NCI-H1092 treated with DMSO at 0.1 percent for 48 hours (cell line): ENCODE measurements at places on chromosomes 2 and 18.
A peak's percentile ranks its signal among the peaks of the same experiment; 100 is the strongest.

GRCh38 chr2:98277162-98277859 lies 68.9 kb upstream of the CNGA3 start:
- no peak for DNase-seq

GRCh38 chr2:37893327-37893726 lies 31.8 kb upstream of the RMDN2 start:
- DNase-seq, result no peak

- no peak for DNase-seq
Observed at GRCh38 chr2:206936843-206937230, 2.5 kb upstream of the CPO start.

DNA sequence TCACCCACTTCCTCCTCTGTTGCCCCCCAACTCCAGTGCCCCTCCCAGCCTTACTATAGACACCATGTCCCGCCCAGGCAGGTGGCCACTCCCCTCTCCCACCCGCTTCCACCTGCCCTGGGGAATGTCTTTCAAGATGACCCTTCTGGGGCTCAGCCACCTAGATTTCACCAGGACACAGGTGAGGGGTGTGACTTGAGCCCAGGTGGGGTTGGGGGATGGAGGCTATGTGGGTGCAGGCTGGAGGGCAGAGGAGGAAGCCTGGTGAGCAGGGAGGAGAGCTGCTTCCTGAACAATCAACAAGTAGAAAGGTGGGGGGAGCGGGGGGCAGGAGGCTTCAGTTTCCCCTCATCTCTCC lies 8.7 kb downstream of the ADRA2B start:
- no peak for DNase-seq

DNA sequence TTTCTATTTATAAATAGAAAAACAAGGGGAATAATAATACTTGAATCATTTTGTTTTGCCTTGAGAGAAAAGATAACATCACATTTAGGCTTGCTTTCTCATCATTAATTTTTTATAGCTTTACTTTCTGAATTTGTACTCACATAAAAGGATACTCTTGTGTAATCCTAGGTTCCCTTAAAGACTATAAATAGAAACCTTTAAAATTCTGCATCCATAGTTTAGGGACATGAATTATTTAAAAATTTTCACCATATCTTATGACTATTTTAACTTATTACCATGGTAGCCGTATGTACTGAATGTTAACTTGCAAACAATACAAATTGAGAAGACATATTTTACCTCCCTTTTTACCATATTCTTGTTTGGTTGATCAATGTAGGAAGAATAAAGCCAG lies 143.5 kb upstream of the CWC22 start:
- DNase-seq, result no peak

DNA sequence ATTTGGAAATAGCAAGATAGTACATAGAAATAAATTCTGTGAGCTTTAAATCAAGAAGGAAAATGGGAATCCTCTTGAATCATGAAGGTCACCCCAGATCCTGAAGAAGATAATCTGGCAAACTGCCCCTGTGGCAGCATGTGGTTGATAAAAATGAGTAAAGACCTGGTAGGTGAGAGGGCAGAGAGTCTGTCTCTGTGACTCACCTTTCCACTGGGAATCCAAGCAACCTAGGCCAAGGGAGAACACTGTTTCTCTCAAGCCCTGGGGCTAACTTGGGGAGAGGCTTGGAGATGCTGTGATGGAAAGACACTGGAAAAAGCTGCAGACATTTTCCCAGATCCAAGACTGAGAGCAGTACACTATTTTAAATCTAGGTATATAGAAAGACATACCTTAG lies 185.8 kb upstream of the CNTNAP5 start:
- no peak for DNase-seq

- DNase-seq, result peak; percentile 58
Observed at GRCh38 chr18:6374340-6374739, 40.4 kb downstream of the L3MBTL4 start.

DNA sequence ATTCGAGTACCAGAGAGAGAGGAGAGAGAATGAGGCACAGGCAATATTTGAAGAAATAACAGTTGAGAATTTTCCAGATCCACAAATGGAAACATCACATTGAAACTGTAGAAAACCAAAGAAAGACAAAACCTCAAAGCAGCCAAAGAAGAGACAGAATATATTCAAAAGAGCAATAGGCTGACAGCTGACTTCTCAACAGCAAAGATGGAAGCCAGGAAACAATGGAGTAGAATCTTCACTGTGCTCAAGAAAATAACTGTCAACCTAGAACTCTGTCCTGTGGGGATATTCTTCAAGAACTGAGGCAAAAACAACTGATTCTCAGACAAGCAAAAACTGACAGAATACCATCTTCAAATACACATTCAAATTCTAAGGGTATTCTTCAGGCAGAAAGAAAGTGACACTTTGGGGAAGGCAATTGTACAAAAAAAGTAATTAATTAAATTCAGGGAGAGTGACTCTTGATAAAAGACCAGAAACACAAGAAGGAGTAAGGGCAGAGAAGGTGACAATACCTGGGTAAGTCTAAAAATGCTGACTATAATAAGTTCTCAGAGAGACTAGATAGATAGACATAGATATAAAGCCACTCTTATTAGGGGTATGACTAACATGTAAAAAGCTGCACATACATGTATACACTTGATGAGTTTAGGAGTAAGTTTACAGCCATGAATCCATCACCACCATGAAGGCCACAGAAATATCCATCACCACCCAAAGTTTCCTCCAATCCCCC lies 25.6 kb downstream of the ANKMY1 start:
- DNase-seq, result no peak

GRCh38 chr2:128552806-128553551 lies 234.3 kb upstream of the HS6ST1 start:
- no peak for DNase-seq

DNA sequence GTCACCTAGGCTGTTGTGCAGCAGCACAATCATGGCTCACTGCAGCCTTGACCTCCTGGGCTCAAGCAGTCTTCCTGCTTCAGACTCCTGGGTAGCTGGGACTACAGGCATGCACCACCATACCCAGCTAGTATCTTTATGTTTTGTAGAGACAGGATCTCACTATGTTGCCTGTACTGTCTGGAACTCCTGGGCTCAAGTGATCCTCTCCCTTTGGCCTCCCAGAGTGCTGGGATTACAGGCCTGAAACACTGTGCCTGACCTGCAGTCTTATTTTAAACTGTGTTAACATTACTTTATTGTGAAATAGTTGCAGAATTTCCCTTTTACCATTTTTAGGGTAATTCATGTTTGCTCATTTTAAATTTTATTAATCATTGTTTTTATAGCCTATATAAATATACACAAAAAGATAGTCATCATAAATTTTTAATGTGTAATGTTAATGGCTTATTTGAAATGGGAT lies 24.6 kb downstream of the EML4 start:
- DNase-seq, result no peak

DNA sequence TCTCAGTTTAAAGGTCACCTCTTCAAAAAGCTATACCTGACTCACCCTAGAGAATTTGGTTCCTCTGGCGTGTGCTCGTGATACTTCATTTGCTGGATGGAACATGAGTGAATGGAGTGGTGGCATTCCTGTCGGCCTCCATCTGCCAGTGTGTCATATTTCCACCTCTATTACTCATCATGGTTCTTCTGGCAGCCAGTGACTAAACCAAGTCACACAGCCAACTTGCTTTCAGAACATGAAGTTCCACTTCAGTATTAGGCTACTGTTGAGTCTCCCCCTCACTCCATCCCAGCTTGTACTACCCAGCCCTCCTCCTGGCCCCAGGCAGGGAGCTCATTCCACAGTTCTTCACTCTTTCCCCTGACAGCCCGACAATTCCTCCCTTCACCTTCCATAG lies 169.8 kb downstream of the MREG start:
- DNase-seq, result no peak

GRCh38 chr18:12637901-12638643 lies 19.8 kb downstream of the SPIRE1 start:
- DNase-seq, result no peak

GRCh38 chr2:39156846-39157245 lies 36.0 kb upstream of the SOS1 start:
- no peak for DNase-seq

GRCh38 chr2:40158781-40159180 lies 293.1 kb downstream of the SLC8A1 start:
- DNase-seq, result no peak

GRCh38 chr2:38600242-38600891 lies 2.4 kb downstream of the HNRNPLL start:
- DNase-seq, result no peak

- DNase-seq, result no peak
Observed at GRCh38 chr2:67455219-67456142, 58.3 kb downstream of the ETAA1 start.

GRCh38 chr2:135825550-135826176 lies 11.3 kb downstream of the LCT start:
- no peak for DNase-seq

DNA sequence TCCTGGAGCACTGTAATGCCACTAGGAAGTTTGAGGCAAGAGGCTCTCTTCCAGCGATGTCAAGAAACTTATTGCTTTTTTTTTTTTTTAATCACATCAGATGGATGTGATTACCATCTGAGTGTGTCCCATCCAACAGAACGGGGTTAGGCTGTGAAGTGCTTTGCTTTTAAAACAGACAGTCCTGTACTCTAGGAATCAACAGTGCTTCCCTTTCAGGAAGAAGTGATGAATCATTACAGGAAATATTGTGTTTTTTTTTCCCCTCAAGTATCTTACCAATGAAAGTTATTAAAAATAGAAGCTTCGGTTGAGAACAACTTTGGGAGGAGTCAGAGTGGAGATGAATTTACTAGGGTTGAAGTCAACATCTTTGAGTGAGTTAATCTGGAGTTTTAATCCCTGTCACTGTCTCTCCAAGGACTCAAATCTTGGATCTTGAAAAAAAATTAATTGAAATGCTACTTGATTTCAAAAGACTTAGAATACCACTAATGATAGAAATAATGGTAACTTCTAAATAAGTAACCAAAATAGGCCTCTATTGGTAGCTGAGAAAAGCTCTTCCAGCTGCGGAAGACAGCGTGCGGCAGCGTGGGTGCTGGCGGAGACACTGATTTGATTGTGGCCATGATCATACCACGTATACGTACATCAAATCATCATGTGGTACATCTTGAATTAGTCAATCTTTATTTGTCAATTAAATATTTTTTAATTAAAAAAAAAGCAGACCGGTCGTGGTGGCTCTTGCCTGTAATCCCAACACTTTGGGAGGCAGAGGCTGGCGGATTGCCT lies 45.5 kb downstream of the GATA6 start:
- DNase-seq, result no peak

GRCh38 chr2:219578811-219579613 lies 6.9 kb downstream of the INHA start:
- no peak for DNase-seq

DNA sequence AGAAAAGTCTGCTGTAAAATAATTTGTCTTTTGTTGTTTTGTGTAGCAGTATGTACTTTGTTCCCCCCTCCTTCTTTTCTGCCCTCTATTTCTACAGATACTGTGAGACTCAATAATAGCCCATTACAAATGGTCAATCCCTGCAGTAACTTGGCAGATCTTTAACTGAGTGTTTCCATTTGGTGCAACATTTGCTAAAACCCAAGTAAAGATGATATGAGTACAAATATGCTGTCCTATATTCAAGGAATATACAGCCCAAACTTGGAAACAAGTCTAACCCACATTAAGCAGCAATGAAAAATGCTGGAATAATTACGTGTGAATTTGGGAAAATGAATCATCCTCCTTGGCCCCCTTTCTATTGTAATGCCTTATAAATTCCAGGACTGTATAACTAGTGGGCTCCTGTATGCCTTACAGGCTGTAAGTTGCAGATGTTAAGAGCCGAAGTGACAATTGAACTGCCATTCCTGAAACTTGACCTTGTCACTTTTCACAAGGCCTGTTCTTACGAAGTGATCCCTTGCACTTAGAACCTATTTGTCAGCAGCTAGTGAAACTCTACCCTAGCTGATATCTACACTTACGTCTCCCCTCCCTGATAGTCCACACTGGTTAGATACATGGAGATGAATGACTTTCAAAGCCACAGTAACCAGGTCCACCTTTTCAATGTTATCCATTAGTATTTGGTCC lies 104.9 kb downstream of the IRS1 start:
- DNase-seq, result no peak

GRCh38 chr2:65382776-65383357 lies 49.5 kb downstream of the SPRED2 start:
- no peak for DNase-seq

GRCh38 chr2:223057569-223057968 lies 5.6 kb downstream of the KCNE4 start:
- peak; percentile 24 for DNase-seq

DNA sequence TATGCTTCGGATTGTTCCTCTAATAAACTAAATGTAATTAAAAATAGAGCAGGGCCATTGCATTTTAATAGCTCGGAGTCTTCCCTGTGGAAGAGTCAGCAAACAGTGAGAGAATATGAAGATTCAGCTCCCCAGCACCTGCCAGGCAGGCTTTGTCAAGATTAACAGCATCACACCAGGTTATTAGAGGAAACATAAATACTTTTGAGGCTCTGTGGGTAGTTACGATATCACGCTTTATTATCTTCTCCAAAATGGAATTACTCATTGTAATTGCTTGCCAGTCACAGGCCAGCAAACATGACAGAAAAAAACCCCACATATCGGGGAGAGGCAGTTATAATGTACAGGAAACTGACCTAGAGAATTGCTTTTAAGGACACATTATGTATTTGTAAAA lies 303.9 kb downstream of the CPS1 start:
- DNase-seq, result peak; percentile 10

DNA sequence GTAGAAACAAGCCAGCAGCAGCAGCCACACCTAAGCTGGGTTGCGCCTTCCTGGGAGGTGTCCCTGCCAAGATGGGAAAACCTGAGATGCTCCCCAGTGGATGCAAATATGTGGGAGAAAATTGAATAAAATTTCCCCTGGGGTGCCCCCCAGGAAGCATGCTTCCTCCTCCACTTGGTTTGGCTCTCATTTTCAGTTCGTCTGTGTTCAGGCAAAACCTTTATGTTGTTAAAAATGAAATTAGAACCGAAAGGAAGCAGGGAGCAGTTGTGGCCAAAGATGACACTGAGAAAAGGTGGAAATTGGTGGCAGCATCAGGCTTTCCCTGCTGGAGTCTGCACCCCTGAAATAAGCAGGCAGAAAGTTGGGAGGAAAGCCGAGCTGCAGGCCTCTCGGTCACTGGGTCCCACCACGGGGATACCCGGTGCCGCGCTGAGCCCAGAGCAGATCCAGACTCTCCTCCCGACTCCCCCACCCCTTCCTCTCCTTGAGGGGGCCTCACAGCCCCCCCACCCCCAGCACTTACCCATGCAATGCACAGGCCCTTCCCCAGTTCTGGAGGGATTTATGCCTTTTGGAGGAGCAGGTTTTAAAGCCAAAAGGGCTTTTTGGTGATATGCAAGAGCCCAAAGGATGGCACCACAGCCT lies 267.7 kb upstream of the SPRED2 start:
- DNase-seq, result no peak

- DNase-seq, result no peak
Observed at GRCh38 chr18:23188068-23188760, 52.9 kb downstream of the CABLES1 start.

- no peak for DNase-seq
Observed at GRCh38 chr2:111691164-111691875, 192.7 kb downstream of the ANAPC1 start.

GRCh38 chr2:4674007-4674406 lies 970.6 kb downstream of the DCDC2C start:
- no peak for DNase-seq

GRCh38 chr2:33145459-33145858 lies 198.7 kb downstream of the LTBP1 start:
- no peak for DNase-seq
